ENCODE measurements at places on chromosomes 1 and 21.
A peak's percentile ranks its signal among the peaks of the same experiment; 100 is the strongest.

DNA sequence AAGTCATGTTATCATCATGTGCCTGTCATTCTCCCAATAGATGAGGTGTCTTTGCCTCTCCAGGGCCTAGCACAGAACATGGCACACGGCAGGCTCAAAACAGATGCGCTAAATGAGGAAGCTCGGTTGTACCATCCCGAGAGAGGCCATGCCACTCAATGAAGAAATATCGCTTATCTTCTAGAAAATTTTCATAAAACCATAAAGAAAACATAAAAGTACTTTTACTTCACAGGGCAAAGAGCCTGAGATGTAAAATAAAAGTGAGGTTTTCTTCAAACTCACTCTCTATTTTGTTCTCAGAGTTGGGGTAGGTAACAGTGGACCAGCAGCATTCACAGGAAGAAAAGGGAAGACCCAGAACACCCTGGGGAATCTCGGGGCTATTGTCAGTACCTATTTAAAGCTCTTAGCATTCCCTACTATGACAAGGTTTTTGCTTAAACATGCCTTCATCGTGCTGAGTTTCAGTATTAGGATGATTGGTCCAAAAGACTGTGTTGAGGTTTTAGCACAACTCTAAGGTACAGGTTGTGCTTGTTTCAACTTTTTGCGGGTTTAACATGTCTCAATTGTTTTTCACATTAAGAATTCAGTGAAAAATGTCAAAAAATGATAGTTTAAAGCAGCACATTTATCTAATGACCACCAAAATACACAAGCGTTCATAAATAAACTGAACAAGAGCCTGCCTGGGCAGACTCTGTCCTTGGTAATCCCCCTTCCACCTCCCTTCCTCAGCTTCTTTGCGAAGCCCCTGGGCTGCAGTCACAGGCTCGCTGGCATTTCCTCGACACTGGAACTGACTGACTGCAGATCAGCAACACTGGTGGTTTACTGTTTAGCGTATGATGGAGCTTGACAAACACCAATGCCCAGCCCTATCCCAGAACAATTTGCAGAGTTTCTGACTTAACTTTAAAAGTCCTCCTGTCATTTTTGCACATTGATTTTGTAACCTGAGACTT is 55.6 kb downstream of the COQ8A start:
- no peak for DNase-seq

- peak; percentile 82 for DNase-seq
Observed at GRCh38 chr1:199463521-199464127, 563.9 kb upstream of the NR5A2 start.

DNA sequence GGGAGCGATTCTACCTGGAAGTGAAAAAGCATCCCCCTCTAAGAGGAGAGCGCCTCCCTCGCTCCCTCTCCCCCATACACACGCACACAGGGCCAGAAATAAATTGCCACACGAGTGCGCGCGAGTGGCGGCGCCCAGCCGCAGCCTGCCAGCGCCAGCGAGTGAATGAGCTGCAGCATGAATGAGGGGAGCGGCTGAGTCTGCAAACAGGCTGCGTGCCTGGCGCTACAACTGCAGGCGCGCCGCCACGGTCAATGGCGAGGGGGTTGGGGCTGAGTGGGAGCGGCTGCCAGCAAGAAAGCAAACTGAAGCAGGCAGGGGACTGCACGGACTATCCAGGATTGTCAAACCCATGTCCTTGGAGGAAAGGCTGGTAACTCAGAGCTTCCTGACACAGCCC is 2.2 kb downstream of the CAMK1G start:
- no peak for DNase-seq

DNA sequence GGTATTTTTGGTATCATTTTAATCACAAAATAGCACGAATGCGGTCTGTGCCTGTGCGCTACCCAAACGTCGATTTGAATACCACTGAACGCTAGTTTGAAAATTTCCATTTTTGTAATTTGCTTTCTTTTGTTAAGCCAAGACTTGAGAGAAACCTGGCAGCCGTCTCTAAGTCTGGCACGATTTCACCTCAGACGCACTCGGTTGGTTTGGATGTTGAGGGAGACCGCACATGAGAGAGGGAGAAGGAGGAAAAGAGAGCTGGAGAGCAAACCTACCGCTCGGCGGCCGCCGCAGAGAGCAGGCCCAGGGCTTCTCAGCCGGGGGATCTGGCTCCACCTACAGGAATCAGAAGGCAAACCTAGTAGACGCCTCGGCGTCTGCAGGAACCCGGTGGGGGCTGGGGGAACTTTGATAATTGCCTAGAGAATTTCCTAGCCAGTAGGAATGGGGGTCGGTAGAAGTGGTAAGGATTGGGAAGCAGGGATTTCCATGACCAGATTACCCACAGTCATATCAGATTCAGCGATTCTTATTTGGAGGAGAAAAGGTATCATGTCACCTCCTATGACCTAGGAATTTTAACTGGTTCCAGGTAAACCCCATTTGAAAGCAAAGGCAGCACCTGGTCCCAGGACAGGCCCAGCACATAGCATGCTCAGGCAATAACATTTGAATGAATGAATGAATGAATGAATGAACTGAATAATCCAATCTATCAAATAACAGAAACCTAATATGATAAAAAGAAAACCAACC is 83.2 kb downstream of the TM2D1 start:
- peak; percentile 69 for DNase-seq

GRCh38 chr1:13699510-13699909 is 478 bp upstream of the PRDM2 start:
- DNase-seq: no peak

GRCh38 chr21:41425588-41425953 is 468 bp upstream of the MX1 start:
- DNase-seq: no peak

DNA sequence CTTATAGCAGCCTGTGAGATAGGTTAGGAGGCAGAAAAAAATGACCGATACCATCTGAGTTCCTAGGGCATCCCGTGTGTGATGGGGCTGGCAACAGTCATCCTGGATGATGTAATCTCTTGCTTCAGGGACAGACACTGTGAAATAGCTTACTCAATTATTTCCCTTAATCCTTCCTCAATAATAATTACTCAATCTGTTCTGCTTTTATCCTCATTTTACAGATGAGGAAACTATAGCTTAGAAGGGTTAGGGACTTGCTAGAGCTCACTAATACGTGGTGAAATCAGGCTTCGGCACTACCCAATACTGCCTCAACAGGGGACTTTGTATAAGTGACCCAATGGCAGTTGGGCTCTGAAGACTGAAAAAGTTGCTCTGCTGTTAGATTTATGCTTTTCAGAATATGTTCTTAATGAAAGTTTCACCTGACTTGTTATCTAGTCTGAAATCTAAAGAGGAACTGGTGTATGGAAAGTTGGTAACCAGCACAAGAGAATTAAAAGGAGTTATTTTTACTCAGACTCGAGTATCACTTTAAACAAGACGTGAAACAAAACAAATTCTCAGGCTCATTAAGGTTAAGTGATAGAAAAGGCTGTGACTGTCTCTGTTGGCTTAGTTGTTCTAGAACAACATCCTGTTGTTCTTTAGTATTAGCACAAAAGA is 14.4 kb downstream of the CD55 start:
- DNase-seq: peak; percentile 36

GRCh38 chr21:34762786-34763185 is 94.0 kb downstream of the CLIC6 start:
- DNase-seq: no peak

- DNase-seq: no peak
Observed at GRCh38 chr1:59340411-59341307, 43.8 kb downstream of the FGGY start.

GRCh38 chr1:16719571-16720350 is 20.6 kb upstream of the RNU1-4 start:
- DNase-seq: no peak

DNA sequence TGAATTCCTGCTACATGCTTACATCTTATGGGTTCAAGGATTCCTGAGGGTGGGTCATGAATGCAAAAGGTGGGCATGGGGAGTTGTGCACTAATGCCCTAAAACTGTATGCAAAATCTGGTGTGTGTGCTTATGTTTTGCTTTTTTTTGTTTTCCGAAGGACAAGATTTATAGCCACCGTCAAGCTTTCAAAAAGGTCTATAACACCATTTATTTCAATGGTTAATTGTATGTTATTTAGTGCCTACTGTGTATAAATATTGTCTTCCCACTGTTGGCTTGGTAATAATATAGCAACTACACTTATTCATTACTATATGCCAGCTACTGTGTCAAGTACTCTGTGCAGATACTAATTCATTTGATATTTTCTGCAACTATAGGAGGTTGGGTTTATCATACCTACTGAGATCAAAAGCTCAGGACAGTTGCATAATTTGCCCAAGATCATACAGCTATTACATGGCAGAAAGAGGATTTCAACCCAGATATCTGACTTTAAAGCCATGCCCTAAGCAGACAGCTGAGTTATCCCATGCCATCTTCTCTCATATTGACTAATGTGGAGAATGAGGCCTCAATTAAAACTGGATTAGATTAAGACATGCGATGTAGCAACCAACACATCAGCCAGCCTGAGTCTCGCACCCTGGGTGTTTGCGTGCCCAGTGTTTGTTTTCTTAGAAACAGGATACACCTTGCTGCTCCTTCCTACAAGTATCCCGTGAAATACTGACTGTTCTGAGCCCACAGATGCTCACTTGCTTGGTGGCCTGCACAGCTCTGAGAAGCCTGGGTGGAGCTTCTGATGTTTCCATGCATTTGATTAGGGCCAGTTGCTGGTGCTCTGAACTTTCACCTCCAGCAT is 34.6 kb downstream of the GADD45A start:
- no peak for DNase-seq

- no peak for DNase-seq
Observed at GRCh38 chr1:3410142-3410925, 44.1 kb upstream of the ARHGEF16 start.

DNA sequence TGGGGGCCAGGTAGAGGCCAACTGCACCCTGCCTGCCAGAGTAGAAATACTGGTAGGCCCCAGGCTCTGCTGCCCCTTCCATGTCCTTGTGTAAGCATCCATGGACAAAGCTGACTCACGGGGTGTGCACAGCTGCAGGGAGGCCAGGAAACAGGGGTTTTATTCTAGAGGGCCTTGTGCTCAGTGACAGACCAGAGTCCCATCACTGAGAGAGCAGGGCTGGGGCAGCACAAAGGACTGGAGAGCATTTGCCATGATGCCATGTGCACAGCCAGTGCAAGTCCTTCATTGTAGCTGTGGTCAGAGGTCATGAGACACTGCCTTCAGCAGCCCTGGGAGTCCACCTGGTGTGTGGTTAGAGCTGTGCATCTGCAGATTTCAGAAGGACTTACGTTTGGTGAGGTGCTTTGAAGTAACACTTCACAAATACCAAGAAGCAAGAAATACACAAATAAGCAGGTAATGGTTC is 8.1 kb downstream of the ARF1 start:
- no peak for DNase-seq

- no peak for DNase-seq
Observed at GRCh38 chr1:24362982-24363614, 43.9 kb downstream of the GRHL3 start.

- no peak for DNase-seq
Observed at GRCh38 chr1:204873714-204874113, 3.1 kb downstream of the NFASC start.

All from OCI-M1 (cell line).